ENCODE measurements at places on chromosomes 3 and 15.

GRCh38 chr3:48285132-48285531 lies 44.2 kb downstream of the ZNF589 start:
- DNase-seq = no peak

DNA sequence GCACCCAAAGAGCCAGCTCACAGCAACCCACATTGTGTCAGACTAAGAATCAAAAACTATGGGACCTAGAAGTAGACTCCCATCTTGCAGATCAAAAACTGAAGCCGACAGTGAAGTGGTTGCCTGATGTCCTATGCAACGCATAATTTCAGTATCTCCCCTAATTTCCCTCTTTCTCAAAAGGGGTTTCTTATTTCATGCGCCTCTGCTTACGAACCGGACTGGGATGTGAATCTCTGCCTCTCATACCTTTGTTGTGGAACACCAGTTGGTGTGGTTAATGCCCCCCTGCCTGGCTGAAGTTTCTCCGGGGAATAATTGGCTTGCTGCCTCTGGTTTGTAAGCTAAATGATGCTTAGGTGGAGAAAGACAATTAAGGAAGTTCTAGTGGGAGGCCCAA lies 514 bp upstream of the FAM174B start:
- no peak for DNase-seq

DNA sequence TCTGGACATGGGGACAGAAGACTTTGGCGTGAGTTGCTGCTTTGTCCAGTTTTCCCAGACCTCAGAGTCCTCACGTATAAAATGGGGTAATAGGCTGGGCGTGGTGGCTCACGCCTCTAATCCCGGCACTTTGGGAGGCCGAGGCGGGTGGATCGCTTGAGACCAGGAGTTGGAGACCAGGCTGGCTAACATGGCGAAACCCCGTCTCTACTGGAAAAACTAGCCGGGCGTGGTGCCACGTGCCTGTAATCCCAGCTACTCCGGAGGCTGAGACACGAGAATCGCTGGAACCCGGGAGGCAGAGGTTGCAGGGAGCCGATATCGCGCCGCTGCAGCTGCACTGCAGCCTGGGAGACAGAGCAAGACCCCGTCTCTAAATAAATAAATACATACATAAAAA lies 22.7 kb upstream of the IGF1R start:
- DNase-seq = no peak

- DNase-seq = no peak
Measured at GRCh38 chr15:46389739-46390138, 754.9 kb downstream of the SQOR start.

DNA sequence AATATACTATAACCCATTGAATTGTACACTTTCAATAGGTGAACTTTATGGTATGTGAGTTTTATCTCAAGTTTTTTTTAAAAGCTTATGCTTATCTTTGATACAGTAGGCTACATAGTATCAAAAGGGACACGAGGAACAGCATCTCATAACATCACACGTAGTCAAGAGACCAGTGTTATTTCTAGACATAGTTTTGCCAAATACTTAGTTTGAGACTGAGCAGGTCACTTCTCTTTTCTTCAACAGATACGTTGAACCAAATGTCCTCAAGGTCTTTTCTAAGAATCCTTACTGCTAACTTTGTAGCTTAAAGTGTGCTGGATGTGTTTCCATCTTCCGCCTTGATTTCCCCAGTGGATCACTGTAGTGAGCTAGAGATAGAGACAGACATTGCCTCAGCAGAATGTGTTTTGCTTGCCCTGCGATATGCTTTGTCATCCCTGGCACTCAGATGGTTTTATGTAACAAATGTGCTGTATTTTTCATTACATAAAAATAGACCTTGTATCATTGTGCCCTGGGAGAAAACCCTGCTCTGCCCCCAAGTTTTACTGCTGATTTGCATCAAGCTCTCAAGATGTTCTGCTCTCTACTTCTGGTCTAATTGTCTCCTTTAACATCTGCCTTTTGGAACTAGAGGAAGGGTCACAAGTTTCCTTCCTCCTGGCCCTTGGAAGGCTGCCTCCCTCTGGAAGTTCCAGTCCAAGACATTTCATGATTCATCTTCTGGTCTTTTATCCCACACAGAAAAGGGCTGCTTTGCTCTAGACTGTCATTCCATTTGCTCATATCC lies 426.4 kb upstream of the RGMA start:
- no peak for DNase-seq

DNA sequence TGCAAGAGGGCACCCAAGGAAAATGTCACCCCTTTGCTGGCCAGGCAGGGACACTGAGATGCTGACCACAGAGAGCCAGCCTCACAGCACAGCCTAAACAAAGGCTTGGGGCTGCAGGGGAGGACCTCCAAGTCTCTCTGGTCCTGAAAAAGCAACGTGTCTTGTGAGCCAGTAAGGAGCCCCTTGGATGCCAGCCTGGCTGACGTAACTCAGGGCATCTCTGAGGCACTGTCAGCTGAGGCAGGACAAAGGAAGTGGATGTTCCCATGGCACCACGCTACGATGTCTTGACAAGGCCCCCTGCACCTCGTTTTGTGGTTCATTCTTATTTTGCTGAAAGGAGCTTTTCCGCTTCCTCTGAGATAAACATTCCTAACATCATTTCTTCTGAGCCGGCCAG lies 160.7 kb downstream of the OR4M2 start:
- no peak for DNase-seq

GRCh38 chr15:100783291-100783690 lies 96.3 kb upstream of the ALDH1A3 start:
- no peak for DNase-seq

- no peak for DNase-seq
Measured at GRCh38 chr3:57133157-57133556, 32.0 kb downstream of the IL17RD start.
